Stimulated activated CD8-positive, alpha-beta memory T cell treated with anti-CD3 and anti-CD28 coated beads, Interleukin-4, amount 100 ng/mL, for 1 hour (primary cell): ENCODE measurements at places on chromosomes 12 and 14.

- no peak for DNase-seq
Observed at GRCh38 chr14:28098856-28099255, 667.7 kb upstream of the FOXG1 start.

GRCh38 chr12:132453361-132454192 lies 36.4 kb upstream of the FBRSL1 start:
- no peak for DNase-seq

GRCh38 chr14:34254031-34254430 lies 208.0 kb downstream of the SPTSSA start:
- DNase-seq = no peak

DNA sequence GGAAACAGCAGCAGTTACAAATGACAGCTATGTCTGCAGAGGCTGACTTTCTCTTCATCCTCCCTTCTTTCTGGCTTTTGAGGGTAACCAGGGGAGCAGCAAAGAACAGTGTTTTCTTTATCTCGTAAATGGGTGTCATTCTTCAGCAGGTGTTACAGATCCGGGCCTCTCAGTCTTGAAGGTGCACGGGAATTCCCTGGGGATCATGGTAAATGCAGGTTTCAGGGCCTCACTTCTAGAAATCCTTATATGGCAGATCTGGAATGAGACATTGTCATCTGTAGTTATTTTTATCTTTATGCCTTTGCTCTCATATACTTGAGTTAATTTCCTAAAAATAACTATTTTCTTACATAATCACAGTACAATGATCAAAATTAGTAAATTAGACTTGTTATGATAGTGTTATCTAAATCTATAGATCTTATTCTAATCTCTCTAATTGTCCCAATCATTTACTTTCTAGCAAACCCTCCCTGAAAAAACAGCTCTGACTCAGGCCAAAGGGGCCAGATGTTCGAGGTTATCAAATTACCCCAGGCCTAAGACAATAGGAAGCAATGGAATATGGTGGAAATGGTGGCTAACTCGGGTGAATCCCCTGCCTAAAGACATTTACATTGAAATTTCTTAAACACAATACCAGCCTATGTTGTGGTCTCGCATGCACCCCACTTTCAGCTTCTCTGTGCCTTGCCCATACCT lies 145.0 kb downstream of the CAND1 start:
- DNase-seq = no peak

- DNase-seq = no peak
Observed at GRCh38 chr12:43131301-43131700, 420.7 kb downstream of the ADAMTS20 start.
